8988T (cell line): ENCODE measurements at places on chromosomes 12 and 14.

GRCh38 chr12:85036733-85037132 lies 582 bp downstream of the LRRIQ1 start:
- no peak for DNase-seq

DNA sequence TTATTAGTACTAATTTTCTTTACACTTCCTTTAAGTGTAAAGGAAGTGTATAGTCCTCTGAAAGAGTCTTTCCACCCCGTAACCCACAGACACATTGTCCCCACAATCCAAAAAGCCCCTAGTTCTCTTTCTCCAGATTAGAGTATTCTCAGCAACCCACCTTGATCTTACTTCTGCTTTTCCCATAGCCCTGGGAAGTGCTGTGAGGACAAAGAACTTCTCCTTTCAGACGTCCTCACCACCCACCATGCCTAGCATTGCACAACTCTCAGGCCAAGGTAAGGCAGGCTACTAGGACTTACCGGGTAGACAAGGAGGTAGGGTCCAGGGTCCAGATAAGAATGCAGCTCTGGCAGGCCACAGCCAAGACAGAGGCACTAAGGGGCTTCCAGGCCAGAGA lies 7.4 kb downstream of the AAAS start:
- no peak for DNase-seq

DNA sequence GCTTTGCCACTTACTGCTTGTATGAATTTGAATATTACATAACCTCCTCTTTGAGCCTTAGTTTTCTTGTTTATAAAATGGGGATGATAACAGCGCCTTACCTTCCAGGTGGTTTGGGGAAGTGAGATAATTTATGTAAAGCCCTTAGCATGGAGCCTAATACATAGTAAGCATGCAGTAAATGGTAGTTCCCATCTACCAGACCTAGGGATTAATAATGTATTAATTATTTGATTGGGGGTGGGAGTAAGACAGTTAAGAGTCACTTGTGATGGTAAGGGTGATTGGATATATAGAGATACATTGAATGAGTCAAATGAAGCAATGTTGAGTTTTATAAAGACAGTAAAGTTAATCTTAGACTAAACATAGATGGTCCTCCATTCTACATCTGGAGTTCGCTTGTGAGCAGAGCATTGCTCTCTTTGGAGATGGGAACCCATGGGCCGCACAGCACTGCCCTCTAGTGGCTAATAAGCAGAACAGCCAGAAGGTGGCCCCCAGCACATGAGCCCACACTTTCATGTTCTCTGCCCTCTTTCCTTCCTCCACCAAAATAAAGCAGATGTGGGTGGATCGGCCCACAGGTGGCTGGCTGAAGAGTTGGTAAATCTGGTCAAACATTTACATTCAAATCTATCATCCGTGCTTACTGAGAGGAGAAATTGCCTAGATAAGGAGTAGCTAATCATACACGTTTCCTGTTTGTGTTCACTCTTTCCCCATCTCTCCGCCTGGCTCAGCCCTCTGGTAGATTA lies 26.5 kb upstream of the TAMALIN start:
- peak; percentile 74 for DNase-seq

DNA sequence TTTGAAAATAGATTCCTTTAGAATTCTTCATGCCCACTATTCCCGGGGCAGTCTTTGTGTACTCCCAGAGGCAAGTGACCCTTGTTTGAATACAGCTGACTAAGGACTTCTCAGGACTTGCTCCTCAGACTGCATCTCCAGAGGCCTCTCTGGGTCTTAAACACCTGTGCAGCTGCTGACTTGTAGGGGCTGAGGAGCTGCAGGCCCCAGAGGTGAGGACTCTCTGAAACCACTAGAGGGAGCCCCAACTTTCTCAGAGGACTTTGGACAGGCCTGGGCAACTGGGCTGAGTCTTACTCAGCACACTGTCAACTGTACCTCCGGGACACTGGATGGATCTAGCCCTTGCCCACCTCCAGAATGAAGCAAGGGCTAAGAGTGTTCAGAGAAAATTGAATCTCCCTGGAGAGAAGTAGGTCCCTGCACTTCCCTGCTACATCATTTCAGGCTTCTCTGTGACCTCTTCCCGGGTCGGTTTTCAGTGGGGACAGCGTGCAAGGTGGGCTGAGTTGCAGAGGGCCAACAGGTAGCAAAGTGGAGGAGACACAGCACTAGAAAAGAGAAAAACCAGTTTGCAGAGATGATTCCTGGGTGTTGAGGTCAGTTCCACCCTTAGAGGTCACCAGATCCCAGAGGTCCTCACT lies 164.6 kb downstream of the TMEM117 start:
- peak; percentile 23 for DNase-seq

DNA sequence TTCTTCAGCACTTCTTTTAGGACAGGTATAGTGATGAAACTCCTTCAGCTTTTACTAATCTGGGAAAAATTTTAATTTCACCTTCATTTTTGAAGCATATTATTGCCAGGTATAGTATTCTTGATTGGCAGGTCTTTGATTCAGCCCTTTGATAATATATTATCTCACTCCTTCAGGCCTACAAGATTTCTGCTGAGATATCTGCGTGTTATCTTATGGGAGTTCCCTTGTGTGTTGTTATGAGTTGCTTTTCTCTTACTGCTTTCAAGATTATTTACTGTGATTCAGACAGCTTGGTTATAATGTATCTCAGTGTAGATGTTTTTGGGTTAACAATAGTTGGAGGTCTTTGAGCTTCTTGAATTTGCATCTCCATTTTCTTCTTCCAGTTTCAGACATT lies 87.4 kb downstream of the ATF7IP start:
- DNase-seq = no peak

DNA sequence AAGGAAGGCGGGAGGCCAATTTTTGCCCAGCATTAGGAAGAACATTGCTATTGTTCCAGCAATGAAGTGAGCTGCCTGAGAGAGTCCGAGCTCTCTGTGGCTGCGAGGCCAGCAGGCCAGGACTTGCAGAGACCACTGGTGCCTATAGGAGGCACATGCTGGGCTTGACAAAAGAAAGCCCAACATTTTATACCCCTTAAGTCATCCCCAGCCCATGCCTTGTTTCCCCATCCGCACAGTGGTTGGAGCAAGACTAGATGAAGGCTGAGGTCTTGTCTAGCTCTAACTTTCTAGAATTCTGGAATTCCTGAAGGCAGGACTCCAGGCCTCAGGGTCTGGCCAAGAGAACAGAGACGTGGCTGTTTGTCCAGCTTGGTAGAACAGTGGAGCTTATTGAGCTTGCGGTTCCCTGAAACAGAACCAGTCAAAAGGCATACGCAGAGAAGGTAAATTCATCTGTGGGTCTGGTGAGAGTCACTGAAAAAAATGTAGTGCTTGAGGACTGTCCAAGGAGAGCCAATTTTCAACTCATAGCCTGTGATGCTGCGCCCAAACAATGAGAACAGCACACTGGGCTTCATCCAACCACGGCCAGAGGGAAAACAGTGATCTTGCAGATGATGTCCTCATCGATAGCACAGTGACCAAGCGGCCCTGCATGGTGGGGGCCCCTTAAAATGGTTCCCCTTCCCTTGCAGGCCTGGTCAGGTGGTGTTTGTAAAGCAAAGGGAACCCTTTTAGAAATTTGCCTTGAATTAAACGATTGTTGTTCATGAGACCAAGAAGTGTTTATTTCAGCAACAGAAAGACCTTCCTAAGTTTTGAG lies 27.1 kb upstream of the COL2A1 start:
- no peak for DNase-seq
